Calu3 (cell line): ENCODE measurements at places on chromosomes 5 and 9.
A peak's percentile ranks its signal among the peaks of the same experiment; 100 is the strongest.

DNA sequence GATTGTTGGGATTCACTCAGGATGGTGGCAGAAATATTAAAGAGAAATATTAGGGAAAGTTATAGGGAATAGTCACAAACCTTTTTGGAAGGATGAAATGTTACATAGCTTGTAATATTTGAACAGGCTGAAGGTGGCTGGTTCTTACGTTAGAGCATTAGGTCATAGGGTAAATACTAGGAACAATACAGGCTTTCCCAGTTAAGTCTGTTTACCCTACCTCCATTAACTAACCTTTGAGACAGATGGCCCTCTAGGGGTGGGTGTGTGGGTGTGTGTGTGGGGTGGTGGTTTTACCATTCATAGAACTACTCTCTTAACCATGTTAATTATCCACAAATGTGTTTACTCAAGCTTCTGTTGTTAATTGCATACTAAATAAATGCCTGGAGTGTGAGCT lies 94.3 kb upstream of the STK32A start:
- DNase-seq, result no peak

GRCh38 chr5:161093100-161093499 lies 241.1 kb upstream of the ATP10B start:
- DNase-seq, result no peak

DNA sequence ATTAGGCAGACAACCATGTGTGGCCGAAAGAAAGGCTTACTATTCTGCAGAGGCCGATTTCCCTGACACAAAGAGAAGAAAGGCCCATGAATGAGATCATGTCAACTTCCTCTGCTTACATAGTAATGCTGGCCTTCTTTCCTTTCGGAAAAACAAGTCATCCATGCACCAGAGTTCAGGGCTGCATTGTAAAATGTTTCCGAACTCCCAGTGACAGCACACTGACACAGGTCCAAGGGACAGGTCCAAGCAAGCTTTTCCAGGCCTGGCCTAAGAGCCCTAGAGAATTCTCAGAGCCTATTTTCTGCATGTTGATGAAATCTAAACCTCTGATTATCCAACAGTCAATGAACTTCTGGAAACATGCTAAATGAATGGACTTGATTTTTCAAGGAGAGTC lies 140.9 kb downstream of the ZNF608 start:
- DNase-seq, result no peak

DNA sequence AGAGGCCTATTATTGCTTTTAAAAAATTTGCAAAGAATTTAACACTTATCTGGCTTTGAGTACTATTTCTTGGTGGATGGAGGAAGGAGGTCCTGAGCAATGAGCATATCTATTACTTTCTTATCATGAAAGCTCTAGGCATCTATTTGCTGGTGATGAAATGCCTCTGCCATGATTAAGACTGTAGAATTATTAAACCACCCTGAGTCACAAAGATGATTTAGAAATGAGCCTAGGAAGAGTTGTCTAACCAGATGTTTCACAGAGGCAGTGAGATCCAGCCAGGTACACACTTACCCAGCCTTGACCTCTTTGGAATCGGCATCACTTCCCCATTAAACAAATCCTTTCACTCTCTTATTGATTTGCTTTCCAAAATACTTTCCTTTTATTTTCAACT lies 304.4 kb upstream of the KIF2A start:
- DNase-seq, result peak; percentile 6

GRCh38 chr5:57280853-57281252 lies 107.0 kb downstream of the GPBP1 start:
- DNase-seq, result no peak

- DNase-seq, result no peak
Measured at GRCh38 chr9:130050462-130050861, 3.2 kb upstream of the GPR107 start.

DNA sequence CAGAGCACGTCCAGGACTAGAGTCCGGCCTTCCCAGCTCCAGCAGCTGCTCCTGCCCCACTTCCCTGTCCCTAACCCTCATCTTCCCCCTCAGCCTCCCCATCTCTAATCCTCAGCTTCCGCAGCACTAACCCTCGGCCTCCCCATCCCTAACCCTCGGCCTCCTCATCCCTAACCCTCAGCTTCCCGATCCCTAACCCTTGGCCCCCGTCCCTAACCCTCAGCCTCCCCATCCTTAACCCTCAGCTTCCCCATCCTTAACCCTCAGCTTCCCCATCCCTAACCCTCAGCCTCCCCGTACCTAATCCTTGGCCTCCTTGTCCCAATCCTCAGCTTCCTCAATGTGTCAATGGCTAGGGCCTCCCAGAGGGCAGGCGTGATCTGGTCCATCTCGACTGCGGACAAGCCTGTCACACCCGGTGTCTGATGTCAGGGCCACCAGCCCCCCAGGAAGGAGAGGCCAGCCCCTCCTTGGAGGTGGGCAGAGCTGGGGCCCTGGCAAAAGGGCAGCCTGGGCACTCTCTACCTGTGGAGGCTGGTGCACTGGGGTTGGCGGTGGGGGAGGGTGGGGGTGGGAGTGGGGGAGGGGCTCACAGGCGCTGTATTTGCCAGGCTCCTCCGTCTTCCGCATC lies 1.4 kb downstream of the OBP2B start:
- no peak for DNase-seq

GRCh38 chr9:100575006-100575405 lies 2.9 kb upstream of the CAVIN4 start:
- DNase-seq, result no peak

DNA sequence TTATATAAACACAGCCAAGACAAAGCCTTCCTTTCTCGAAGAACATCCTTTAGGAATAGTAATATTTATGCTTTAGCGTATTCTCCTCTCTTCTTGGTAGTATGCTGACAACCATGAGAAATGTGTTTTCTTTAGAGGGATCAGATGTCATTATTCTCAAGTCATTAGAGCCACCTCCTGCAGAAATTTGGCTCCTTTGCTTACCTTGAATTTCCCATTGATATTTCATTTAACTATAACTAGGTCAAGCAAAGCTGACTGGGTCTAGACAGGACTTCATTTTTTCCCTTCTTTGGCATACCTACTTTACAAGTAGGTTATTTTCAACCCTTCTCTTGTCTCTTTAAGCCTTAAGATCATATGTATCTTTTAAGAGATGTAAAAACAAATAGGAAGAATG lies 50.3 kb downstream of the SPATA31D1 start:
- DNase-seq, result no peak

GRCh38 chr9:72788966-72789735 lies 163.7 kb downstream of the ALDH1A1 start:
- DNase-seq, result no peak

GRCh38 chr5:44565902-44566301 lies 176.7 kb upstream of the FGF10 start:
- DNase-seq, result no peak

- no peak for DNase-seq
Measured at GRCh38 chr9:137446851-137447471, 5.8 kb upstream of the ENTPD8 start.
